ENCODE measurements at places on chromosomes 16 and 17.

GRCh38 chr16:54125751-54126655 is 160.6 kb downstream of the IRX3 start:
- H3K27ac ChIP-seq = no peak overlapping the region
- no peak overlapping the region for H3K4me3 ChIP-seq
- H3K4me1 ChIP-seq = no peaks in the 10 kb centered on the region
- no peaks in the 10 kb centered on the region for H3K36me3 ChIP-seq
- DNase-seq = no peak

DNA sequence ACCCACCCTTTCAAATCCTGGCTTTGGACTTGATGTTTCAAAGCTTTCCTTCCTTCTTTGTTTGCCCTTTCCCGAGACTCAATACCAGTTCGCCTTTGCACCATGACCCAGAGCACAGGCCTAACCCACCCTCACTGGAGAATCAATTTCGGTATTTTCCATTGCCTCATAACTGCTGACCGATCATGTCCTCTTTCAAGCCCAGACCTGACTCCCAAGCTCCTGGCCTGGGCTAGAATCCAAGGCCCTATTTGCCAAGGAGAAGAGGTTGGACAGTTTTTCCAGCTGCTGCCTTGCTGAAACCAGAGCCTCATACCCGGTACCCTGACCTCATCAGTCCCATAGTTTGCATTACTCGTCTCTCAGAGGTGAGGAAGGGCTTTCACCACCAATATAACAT is 35.3 kb upstream of the HELZ start:
- H3K4me1 ChIP-seq = peaks cover 6% of the 10 kb centered on the region
- peaks cover 3% of the 10 kb centered on the region for H3K27me3 ChIP-seq
- DNase-seq = no peak
- no peaks in the 10 kb centered on the region for H3K36me3 ChIP-seq

DNA sequence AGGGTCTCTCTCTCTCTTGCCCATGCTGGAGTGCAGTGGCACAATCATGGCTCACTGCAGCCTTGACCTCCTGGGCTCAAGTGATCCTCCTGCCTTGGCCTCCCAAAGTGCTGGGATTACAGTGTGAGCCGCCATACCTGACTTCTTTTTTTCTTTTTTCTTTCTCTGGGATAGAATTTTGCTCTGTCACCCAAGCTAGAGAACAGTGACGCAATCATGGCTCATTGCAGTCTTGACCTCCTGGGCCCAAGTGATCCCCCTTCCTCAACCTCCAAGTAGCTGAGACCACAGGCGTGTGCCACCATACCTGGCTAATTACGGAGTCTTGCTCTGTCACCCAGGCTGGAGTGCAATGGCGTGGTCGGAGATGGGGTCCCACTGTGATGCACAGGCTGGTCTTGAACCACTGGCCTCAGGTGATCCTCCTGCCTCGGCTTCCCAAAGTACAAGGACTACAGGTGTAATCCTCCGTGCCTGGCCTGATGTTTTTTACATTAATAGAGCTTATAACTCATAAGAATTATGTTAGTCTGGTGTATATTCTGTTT is 76.5 kb downstream of the BCAS3 start:
- no peak overlapping the region for H3K27ac ChIP-seq
- H3K4me1 ChIP-seq = no peaks in the 10 kb centered on the region
- H3K36me3 ChIP-seq = no peaks in the 10 kb centered on the region
- no peak for DNase-seq

DNA sequence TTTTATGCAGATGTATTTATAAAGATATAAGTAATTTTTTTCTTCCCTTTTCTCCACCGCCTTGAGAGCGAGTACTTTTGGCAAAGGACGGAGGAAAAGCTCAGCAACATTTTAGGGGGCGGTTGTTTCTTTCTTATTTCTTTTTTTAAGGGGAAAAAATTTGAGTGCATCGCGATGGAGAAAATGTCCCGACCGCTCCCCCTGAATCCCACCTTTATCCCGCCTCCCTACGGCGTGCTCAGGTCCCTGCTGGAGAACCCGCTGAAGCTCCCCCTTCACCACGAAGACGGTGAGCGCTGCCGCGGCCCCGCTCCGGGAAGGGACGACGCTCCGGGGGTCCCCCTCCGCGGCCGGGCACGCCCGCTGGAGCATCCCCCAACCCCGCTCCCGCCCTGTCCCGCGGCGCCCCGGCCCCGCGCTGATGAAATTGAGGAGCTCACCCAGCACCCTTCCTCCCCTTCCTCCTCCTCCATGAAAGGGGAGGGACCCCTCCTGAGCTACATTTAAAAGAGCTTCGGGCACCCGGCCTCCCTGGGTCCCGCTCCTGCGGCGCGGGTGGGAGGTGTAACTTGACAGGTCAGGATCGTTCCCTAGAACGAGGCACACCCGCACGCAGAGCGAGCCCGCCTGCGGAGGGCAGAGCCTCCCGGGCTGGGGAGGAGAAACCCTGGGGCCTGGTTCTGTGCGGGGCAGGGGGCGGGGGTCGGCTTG is 706 bp downstream of the HLF start:
- H3K36me3 ChIP-seq = no peaks in the 10 kb centered on the region
- H3K27me3 ChIP-seq = peaks cover 84% of the 10 kb centered on the region
- peaks cover 6% of the 10 kb centered on the region for H3K4me1 ChIP-seq
- H3K4me3 ChIP-seq = peak overlapping the region; percentile 77
- DNase-seq = no peak

GRCh38 chr16:1785846-1786170 is 3.0 kb downstream of the NUBP2 start:
- no peak overlapping the region for H3K27ac ChIP-seq
- H3K36me3 ChIP-seq = peaks cover 3% of the 10 kb centered on the region
- no peaks in the 10 kb centered on the region for H3K27me3 ChIP-seq
- no peak for DNase-seq
- peak overlapping the region; percentile 45 for H3K4me3 ChIP-seq
- H3K4me1 ChIP-seq = peaks cover 14% of the 10 kb centered on the region
